ENCODE measurements at places on chromosomes 2 and 18. TPM values are rescaled to one million over a fixed set of nuclear protein-coding genes. Genes with fewer than 3 reads are reported as not detected.

Gene STARD6
- 0.33 TPM for total RNA-seq

Gene CPLX4
- total RNA-seq: not detected

Gene DTNB
- 9.7 TPM for total RNA-seq

Gene KLHL29
- 17.9 TPM for total RNA-seq

Gene CBLN2
- 0.38 TPM for total RNA-seq

Gene ANKRD30B
- not detected for total RNA-seq

Gene TUBA4B
- total RNA-seq: not detected

Gene CHAC2
- 16.0 TPM for total RNA-seq

Gene CLEC4F
- total RNA-seq: not detected

Gene AQP12A
- not detected for total RNA-seq

Gene HJURP
- 45.6 TPM for total RNA-seq

Gene RAD51AP2
- not detected for total RNA-seq

Gene SCN1A
- total RNA-seq: not detected

Gene LRRC30
- not detected for total RNA-seq

Gene NOSTRIN
- 0.26 TPM for total RNA-seq

Gene STPG4
- not detected for total RNA-seq

Gene CXXC1
- total RNA-seq: 160 TPM

Gene SLC39A10
- total RNA-seq: 13.3 TPM

Gene FOXI3
- not detected for total RNA-seq

Gene AQP12B
- total RNA-seq: not detected

Gene TDRD15
- not detected for total RNA-seq

Gene PER2
- 15.1 TPM for total RNA-seq

Gene EMILIN2
- 18.4 TPM for total RNA-seq

All from GM12878 (cell line).